ENCODE measurements at places on chromosomes 5 and 9.

DNA sequence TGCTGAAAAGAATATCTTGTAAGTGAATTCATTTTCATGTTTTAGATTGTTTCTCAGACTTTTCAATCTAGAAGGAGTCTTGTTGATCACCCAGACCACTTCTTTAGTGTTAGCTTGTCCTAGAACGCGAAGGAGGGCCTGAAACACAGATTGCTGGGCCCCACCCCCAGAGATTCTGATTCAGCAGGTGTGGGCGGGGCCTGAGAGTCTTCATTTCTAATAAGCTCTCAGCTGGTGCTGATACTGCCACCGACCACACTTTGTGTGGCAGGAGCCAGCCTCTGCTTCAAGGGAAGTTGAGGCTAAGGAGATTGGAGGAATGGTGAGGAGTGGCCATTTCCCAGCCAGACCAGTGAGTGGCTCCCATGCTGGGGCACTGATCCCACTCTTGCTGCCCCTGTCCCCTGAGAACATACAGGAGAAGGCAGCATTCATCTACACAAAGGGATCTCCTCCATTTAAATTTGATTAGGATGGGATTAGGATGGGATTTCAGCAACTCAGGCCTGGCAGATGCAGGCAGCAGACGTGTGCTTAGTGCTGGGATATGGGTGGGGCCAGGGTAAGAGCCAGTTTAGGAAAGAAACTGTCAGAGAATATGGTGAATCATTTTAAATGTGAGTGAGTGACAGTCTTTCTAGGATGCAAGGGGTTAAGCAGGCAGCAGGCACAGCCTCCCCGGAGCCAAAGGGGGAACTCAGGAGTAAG lies 35.9 kb downstream of the ZNF618 start:
- DNase-seq, result no peak

DNA sequence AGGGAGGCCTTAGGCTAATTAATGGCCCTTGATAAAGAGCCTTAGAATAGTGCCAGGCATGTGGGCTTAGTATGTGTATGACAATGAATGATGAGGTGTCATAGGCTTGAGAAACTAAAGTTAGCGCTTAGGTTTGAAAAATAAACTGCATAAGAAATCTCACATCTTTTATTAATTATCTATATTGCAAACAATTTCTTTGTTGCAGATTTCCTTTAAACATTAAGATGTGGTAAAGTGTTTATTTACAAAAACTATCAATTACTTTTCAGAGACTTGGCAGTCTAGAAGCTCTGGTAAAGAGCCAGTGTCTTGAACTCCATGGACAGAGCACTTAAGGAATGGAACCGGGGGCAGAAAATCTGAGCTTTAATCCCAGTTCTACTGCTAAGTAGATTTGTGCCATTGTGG lies 23.1 kb downstream of the MAP1B start:
- no peak for DNase-seq

DNA sequence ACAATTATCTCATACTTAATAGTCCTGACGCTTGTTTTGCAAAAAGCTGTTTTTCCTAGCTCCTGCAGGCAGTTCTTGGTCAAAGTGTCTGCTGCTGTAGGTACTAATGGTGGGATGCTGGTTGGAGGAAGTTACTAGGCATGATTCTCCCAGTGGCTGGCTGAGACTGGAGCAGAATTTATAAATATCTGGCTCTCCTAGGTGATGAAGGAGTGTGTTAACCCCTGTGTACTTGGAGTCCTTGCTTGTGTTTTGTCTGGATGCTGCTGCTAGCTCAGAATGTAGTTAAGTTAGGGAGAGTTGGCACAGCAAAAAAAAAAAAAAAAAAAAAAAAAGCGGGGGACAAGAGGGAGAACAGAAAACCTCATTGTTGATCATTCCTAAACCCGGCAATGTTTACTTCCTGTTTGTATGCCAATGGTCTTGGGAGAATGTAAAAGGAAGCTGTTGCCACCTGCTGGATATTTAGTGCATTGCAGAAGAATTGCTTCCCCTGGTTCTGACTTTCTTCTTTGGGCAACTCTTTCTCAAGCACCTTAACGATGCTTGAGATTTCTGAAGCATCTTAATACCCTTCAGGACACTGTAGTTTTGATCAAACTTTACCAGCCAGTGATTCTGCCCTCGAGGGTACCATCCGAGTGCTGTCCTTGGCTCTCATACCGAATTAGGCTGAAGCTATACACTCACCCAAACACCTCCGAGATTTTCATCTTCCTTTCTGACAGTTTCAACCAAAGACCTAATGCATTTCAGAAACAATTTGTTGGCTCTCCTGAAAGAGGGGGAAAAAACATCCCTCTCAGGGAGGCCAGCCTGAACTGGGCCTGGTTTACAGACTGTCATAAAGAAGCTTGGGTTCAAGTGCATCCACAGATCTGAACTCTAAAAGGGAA lies 71.7 kb upstream of the WWC1 start:
- DNase-seq, result peak; percentile 61

GRCh38 chr9:92948038-92948534 lies 763 bp downstream of the FGD3 start:
- no peak for DNase-seq

DNA sequence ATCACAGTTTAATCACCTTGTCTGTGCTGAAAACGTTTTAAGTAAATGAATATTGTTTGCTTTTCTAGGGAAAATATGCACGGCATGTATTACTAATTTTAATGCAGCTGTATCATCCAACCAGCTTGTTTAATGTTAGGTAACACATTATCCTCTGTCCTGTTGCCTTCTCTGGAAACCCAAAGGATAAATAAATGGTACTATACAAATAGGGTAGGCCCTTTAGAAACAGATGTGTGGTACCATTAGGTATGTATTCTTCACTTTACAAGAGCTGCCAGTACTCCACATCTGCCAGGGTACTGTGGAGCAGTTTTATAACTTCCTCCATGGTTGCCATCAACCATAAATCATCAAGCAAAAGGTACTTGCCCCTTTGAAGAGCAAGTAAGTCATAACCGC lies 42.9 kb downstream of the FAF2 start:
- DNase-seq, result no peak

DNA sequence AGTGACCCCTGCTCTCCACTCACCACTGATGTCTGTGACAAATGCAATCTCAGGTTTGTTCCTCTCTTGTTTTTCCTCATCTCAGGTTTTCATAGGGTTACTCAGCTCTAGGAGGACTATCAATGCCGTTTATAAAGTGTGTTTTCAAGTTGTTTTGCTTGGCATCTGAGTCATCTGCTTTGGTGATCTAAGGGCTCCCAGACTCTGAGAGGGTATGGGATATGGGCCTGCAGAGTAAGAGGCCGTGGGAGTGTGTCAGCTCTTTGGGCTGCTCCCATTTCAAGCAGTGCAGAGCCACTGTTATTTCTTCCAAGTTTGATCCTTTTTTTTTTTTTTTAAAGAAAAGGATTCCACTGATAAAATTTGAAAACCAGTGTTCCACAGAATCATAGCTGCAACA lies 46.3 kb downstream of the NNT start:
- no peak for DNase-seq

DNA sequence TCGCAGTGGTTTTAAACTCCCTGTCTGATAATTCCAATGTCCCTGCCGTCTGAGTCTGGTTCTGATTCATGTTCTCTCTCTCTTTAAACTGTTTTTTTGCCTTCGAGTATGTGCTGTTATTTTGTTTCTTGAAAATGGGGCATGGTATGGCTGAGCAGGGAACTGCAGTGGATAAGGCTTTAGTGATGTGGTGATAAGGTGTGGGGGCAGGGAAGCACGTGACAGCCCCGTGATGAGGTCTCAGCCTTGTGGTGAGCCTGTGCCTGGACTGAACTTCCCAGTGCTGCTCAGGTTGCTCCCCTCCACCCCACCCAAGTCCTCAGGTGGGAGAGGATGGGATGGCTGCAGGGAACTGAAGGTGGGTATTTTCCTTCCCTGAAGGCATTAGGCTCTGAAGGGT lies 5.5 kb upstream of the ZNF354B start:
- DNase-seq, result no peak

- DNase-seq, result no peak
Measured at GRCh38 chr5:134053840-134054338, 49.1 kb upstream of the VDAC1 start.

GRCh38 chr9:3464033-3464638 lies 61.7 kb downstream of the RFX3 start:
- DNase-seq, result no peak

GRCh38 chr5:39577529-39577928 lies 152.7 kb upstream of the DAB2 start:
- DNase-seq, result no peak

Data from thyroid gland (tissue), 4 donors.